Fibroblast of the conjunctiva (primary cell): ENCODE measurements at places on chromosomes 1 and 21.

DNA sequence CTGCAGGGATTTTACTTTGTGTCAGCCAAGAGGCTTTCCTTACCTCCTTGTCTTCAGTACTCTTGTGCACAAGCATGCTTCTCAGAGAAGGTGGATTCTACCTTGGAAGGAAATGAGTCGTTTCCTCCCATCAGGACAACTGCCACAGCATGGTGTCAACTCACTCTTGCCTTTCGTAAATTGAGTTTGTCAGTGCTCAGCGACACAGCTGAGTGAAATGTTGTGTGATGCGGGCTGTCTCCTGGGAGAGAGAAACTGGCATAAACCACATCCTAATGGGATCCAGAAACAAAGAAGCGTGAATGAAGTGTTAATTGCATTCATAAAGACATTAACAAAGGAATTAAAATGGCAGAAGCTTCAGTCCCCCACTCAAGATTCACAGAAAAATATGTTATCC, 51.5 kb upstream of the SLC22A15 start:
- DNase-seq = no peak

DNA sequence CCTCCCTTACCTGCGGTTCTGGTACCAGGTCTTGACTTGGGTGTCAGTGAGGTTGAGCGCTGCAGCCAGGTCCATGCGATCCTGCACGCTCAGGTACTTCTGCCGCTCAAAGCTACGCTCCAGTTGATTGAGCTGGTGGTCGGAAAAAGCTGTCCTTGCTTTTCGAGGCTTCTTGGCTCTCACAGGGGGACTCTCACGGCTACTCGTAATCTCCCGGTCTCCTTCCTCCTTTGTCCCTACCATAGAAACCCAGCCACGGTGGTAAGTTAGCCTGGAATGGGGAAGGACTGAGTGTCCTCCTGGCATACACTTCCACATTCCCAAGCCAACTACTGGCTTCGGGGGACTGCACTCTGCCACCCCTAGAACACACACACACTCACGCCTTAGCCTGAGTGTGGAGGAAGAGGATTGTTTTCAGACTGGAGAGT, 2.6 kb downstream of the BARHL2 start:
- no peak for DNase-seq

DNA sequence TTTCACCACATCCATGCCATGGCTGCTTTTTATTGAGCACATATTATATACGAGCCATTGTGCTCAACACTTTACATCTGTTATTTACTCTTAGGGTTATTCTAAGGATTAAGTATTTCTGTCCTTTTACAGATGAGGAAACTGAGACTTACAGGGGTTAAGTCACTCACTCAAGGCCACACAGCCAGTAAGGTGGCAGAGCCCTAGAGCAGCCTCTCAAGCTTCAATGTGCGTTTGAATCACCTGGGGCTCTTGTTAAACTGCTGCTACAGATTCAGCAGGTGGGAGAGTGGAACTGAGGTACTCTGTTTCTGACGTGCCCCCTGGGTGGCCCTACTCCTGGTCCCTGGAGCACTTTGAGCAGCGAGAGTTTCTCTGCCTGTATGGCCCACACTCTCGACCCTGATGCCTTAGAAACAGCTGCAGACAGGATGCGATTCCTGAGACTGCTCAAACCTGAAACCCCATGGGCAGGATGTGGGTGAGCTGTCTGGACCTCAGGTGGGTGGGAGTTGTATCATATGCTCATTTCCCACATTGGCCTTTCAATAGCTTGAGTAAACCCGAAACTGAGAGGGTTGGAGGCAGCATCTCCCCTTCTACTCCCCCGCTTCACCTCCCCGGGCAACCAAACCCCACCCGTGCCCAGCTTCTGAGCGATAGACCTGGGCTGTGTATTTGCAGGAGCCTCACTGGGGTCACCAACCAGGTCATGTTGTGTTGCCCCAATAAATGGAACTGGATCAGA, 59.3 kb downstream of the MAN1C1 start:
- DNase-seq = no peak

DNA sequence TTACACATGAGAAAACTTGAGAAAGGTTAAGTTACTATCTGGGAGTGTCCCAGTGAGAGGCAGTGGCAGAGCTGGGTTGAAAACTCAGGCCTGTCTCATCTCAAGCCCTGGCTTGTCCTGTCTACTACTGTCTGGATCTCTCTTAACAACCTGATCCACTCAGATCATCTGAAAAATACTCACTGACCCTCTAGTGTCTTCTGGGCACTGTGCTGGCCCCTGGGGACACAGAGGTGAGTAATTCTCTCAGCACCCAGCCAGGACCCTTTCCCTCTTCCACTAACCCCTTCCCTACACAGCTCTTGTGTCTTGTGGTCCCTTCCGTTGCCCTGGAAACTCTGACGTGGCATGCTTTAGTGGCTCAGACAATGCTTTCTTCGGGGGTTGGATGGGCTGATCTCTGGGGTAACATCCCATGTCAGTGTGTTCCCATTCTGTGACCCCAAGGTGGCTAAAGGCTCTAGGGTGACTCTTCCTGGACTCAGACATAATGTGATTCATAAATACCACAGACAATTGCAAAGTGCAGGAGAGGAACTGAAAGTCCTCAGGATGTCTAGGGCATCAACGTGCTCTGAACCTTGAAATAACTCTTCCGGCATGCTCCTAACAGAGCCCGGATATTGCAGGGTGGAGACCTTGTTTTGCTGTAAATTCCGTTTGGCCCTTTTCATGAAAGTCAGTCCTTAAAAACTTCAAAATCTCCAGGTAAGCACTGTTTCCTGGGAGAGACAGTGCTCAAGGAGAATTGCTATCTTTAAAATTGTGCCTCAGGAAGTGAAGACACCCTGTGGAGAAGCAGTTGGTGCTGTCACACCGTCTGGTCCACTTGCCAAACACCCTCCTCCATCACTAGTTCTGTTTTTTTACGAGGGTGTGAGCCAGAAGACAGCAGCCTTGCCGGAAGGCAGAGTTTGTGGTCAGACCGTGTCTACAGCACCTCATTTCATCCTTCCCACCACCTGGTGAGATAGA, 4.0 kb downstream of the SHISAL2A start:
- DNase-seq = no peak

DNA sequence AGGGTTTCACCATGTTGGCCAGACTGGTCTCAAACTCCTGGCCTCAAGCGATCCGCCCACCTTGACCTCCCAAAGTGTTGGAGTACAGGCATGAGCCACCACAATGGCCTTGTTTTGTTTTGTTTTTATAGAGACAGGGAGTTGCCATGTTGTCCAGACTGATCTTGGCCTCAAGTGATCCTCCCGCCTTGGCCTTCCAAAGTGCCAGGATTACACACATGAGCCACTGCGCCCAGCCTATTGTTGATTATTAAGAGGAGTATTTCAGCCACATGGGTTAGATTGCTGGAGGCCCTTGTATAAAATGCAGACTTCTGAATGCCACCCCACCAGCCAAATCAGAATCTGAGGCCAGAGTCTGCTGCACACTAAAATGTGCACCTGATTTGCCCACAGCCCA, 57.2 kb upstream of the ANGPTL1 start:
- DNase-seq = no peak

DNA sequence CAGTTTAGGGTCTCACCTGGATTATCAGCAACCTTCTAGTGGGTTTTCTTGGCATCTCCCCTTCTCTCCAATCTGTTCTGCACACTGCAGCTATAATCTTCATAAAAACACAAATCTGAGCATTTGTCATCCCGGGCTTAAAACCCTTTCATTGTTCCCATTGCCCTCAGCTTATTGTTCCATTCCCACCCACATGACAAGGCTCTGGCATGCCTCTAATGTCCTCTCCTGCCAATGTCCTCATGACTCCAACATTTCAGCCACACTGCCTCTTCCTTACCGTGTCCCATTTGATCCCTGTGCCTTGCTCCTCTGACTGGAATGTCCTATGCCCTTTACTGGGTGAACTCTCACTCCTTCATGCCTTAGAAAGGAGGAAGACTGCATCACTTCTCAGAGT, 7.5 kb upstream of the DPH2 start:
- DNase-seq = no peak

DNA sequence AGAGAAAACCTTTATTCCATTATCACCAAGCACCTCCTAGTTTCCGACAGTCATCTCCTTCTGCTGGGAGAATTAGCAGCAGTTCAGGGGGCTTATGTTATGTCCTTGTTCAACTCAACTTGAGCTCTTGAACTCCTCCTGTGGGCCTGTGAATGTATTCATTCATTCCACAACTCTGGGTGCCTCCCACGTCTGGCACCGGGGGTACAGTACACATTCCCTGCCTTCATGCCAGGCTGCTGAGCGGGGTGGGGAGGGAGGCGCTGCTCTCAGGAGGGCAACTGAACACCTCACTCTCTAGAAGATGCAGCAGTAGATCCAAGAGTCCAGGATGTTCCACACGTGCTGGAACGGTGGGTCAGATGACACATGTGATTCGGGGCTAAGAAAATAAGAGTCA, 4.3 kb upstream of the MX2 start:
- no peak for DNase-seq

DNA sequence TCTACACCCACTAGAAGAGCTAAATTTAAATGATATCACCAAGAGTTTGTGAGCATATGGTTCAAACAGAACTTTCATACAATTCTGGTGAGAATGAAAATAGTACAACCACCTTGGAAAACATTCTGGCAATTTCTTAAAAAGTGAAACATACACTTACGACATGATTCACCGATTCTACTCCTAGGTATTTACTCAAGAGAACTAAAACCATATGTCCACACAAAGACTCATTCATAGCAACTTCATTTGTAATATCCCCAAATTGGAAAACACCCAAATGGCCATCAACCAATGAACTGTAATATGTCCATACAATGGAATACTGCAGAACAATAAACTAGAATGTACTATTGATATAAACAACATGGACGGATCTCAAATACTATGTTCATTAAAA, 51.2 kb upstream of the ADAM30 start:
- peak; percentile 86 for DNase-seq
